ENCODE measurements at places on chromosomes 13 and 19.

DNA sequence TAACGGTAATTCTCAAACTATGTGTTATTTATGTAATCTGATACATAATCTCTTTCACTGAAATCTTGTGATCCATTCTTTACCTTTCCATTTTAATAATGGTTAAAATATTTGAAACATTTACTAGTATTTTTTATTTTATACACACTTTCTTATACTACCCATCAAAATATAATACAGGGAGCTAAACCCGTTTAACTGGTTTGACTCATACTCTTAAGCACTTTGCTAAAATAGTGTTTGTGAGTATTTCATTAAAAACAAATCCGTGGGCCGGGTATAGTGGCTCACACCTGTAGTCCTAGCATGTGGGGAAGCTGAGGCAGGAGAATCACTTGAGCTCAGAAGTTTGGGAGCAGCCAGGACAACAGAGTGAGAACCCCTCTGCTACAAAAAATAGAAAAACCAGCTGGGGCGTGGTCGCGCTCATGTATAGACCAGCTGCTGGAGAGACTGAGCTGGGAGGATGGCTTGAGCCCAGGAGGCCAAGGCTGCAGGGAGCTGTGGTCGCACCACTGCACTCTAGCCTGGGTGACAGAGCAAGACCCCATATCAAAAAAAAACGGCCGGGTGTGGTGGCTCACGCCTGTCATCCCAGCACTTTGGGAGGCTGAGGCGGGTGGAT is 43.8 kb upstream of the DCUN1D2 start:
- DNase-seq: no peak

DNA sequence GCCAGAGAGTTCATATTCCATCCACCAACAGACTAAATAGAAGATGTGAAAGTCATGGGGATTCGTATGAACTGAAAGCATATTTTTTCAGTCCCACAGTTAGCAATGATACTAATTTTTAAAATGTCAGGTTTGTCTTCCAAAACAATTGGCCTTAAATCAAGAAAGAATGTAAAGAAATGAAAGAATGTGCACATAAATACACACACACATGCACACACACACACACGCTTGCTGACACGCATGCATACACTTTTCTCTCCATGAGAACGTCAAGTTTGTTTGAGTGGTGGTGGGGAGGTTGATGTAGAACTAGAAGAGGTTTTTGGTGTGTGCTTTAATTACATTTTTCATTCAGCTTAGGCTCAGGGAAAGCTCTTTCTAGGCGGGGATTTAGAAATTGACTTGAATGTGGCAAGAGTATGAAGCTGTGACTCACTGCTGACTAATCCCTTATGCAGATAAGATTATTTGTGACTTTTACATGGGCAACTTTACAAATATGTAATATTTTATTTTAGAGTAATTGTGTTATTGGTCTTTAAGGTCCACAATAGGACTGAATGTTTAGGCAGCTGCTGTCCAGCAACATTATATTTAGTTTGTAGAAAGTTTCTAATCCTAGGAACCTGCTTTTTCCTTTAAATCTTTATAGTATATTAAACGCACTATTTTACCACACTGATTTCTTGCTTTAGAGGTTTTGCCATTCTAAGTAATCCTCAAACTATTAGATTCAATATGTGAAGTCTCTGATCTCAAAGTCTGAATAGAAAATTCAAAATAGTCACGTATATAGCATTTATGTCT is 18.8 kb downstream of the FLT1 start:
- no peak for DNase-seq

DNA sequence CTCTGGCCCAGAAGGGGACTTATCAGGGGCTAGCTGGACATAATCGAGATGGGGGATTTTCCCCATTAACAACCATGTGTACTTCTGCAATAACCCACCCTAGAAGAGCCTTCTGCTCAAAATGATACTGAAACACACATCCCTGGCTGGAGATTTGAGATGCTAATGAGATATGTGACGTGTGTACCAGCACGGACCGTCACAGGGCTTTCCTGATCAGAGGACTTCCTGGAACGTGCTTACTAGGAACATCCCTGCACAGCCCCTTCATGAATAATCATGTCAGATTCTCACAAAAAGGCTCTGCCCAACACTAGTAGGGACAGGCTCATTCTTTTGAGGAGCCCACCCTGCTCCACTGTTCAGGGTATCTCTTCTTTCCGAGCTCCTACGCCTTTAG is 6.5 kb upstream of the ERVV-1 start:
- no peak for DNase-seq

DNA sequence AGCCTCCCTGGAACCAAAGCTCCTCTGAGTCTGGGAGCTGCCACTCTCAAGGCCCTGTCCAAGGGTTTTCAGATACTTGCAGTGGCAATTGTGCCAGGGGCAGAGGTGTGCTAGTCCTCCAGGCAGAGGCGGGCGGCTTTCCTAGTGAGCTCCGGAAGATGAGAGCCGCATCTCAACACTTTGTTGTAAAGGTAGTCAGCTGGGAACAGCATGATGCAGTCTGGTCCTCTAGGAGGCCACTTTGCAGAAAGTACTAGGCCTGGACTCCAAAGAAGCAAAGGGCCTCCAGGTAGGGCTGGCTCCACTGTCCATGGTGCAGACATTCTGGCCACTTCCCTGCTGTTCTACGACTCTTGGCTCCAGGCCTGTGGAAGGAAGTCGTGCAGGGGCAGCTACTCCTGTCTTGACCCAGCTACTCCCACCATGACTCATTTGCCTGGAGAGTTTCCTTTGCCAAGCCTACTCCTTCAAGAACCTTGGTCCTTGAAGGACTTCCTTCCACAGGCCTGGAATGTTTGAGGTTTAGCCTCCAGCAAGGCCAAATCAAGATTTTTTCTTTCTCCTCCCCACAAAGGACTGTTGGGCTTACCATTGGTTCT is 9.9 kb upstream of the ZNF536 start:
- peak; percentile 22 for DNase-seq

DNA sequence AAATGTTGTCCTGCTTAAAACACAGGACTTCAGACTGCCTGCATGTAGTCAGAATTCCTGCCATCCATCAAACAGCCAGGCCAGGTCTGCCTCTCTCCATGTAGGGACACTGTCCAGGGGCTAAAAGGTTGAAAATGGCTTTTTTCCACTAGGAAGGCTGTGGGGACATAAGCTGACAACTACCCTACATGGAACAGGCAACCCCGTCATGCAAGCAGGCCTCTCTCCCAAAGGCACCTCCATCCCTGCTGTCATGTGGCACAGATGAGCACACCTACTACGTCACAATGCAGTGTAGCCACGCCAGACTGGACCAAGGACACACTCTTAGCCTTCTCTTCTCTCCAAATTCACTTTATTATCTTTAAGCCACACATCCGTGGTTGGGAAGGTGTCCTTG is 40.8 kb downstream of the LATS2 start:
- peak; percentile 23 for DNase-seq

- DNase-seq: no peak
Measured at GRCh38 chr19:2033825-2034159, 17.3 kb downstream of the MKNK2 start.

GRCh38 chr13:94188201-94188854 is 291.2 kb downstream of the DCT start:
- no peak for DNase-seq

DNA sequence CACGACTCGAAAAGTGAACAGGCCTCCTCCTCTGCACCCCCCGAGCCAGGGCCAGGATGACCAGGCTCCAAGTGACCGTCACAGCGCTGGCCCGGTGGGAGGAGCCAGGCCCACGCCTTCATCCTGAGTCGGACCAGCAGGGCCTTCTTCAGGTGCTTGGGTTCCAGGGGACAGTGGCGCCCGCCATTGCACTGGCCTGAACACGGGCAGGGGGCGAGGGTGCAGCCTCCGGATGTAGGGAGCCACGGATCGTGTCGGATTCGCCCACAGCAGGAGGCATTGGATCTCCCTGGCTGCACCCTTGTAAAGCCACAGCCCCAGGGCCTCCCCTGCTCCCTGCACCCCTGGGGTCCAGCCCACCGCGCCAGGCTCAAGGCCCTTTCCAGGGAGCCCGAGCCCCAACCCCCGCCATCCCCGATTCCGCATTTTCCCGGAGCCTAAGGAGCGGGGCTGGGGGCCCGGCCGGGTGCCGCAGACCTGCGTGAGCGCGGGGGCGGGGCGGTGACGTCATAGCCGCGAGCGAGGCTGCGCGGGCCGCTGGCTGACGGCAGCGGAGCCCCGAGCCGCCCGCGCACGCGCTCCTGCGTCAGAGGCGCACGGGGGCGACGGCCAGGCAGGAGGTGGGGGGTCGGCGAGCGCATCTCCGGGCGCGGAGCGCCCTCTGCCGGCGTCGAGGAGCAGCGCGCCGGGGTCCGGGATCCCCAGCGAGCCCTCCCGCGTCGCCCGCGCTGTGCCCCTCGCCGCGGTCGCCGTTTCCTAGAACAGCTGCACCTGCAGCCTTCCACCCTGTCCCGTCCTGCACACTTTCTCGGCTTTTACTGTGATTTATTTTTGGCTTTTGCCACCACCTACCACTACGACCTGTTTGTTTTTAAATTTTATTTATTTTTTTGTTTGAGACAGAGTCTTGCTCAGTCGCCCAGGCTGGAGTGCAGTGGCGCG is 1.5 kb upstream of the ATP5F1D start:
- peak; percentile 93 for DNase-seq

GRCh38 chr19:14473978-14474578 is 1.1 kb downstream of the PTGER1 start:
- DNase-seq: peak; percentile 46

- DNase-seq: no peak
Measured at GRCh38 chr13:40503966-40504591, 162.4 kb downstream of the FOXO1 start.

DNA sequence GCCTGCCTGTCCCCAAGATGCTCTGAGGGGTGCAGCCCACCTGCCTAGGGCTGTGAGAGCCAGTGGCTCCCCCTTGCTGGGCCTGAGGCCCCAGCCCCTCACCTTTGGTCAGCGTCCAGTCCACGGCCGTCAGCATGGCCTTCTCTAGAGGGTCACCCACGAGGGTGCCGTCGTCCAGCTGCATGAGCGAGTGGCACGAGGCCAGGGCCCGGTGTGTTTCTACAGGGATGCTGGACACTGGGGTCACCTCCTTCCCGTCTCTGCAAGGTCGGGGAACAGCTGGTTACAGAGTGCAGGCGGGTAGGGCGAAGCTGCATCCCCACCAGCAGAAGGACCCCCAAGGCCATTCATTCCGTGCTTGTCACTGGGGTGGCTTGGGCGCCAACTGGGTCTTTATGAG is 9.0 kb downstream of the ATP13A1 start:
- DNase-seq: no peak

DNA sequence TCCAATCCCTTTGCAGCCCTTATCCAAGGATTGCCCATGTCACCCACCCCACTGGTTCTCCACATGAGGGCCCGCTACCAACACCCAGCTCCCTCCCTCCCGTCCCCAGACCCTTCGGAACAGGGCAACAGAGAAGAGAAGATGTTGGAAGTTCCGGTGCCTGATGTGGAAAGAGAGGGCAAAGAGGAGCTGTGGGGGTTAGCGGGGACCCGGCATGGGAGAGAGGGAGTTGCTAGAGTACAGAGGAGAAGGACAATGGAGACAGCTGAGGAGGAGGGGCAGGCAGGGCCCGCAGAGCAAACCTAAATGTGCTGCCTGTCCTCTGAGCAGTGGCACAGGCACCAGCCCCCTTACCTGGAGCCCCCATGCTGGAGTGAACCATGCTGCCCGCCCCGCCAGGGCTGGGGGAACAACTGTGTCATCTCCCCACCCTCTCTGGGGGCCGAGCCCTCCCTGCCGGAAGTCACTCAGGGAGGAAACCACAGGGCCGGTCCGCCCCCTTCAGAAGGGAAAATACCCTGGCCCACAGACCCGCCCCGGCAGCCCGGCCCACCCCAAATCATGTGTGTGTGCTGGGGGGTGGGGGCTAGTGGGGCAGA is at the start of gene POU2F2:
Gene POU2F2, minus strand, starts transcription at position 417 of the 599 bp plus-strand sequence. Its CDS starts 35 bp downstream, at position 382.
- DNase-seq: no peak

GRCh38 chr13:73984949-73985691 is 149.1 kb downstream of the KLF12 start:
- DNase-seq: no peak

DNA sequence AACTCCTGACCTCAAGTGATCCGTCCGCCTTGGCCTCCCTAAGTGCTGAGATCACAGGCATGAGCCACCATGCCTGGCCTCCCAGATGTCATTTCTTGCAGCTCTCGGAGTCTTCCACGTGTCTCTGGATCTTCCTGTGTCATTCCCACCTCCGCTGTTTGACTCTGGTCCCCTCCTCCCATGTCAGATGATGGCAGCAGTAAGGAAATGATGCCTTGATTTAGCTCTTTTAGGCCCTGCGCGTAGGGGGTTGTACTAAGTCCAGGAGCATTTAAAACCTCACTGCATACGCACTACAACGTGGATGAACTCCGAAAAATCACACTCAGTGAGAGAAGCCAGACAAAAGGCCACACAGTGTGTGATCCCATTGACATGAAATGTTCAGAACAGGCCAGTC is 113.1 kb downstream of the GNG7 start:
- DNase-seq: no peak

GRCh38 chr19:38061294-38061693 is 154.3 kb downstream of the SIPA1L3 start:
- no peak for DNase-seq

GRCh38 chr13:75365724-75366173 is 116.2 kb downstream of the TBC1D4 start:
- DNase-seq: no peak

GRCh38 chr19:13637664-13638063 is 126.7 kb upstream of the MRI1 start:
- no peak for DNase-seq

GRCh38 chr13:39941236-39941635 is 285.8 kb downstream of the COG6 start:
- DNase-seq: no peak

DNA sequence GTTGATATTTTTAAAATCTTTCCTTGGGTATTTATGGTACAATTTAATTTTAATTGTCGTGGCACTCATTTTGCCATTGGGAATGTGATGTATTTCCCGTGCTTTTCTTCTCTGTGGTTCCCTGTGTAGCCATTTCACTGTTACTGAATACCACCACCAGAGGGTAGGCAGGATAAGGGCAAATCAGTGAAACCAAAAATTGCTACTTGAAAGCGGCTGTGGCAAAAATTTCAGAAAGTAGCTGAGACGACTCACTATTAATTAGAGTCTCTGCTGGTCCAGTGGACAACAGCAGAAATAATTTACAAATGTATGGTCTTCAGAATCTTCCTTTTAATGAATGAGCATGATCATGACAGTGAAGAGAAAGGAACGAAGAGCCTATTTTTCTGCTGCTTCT is 34.4 kb upstream of the MIR17HG start:
- no peak for DNase-seq

DNA sequence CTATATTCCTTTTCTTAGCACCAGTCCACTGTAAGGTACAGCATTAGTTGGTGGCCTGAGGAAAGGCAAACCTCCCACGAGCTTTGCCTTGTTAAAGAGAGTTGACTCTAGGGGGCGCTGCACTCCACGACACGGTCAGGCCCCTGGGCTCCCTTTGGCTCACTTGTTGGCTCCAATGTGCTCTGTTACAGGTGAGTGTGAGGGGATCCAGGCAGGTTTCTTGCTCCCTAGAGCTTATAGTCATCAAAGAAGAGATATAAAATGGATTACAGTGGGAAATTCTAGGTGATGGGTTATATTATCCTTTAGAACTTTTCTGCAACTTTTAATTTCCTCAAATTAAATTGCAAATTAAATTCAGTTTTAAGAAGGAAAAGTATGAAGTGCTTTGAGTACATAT is 3.7 kb downstream of the WDR87 start:
- DNase-seq: peak; percentile 91
